ENCODE measurements at places on chromosomes 3 and 15.

DNA sequence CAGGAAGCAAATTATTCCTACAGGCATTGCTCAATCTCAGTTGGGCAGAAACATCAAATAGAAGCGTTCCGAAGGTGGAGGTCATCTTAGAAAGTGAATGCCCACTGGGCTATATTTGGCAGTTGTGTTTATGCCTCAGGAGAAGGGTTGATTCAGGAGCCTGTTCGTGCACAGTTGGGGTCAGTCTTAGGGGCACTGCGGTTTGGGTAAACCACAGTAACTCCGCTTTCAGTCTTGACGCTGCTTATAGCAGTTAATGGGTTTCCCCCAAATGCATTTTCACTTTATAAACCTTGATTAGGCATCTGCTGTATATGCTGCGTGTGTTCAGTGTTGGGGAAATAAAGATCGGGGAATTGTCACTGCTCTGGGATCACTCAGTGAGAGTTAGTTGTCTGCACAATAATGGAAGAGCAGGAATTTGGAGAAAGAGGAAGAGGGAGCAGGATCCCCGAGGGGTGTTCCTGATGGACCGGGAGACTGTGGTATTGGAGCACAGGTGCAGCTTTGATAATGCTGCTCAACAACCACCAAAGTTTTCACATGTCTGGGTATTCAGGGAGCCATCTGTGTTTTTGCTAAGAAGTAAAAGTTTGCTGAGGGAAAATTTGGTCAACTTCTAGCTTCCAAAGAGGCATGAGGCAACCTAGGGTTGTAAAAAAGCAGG is 124.3 kb upstream of the EIF1B start:
- DNase-seq = no peak

- no peak for DNase-seq
These were observed 264.7 kb upstream of the NECTIN3 start for GRCh38 chr3:110806924-110807323.

- DNase-seq = peak; percentile 2
These were observed 295.6 kb upstream of the RASGRP1 start for GRCh38 chr15:38860253-38860652.

DNA sequence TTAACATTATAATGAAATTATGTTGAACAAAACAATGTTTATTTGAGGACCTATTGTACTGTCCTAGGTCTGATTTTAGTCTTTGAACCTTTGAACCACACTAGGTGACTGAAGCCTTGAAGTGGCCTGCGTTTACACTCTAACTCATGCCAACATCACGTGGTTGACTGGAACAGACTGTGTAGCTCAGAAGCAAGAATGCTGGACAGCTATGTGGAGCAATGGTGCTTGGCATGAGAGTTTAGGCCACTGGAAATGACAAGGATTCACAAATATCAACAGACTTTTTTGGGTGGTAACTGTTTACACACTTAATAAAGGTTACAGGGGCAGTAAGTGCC is 391.5 kb downstream of the RAP2B start:
- DNase-seq = no peak

- DNase-seq = peak; percentile 32
These were observed 201.1 kb downstream of the NR1D2 start for GRCh38 chr3:24145981-24146822.

GRCh38 chr3:158384019-158384418 is 187.0 kb upstream of the MLF1 start:
- DNase-seq = no peak

- peak; percentile 25 for DNase-seq
These were observed 29.9 kb downstream of the IL5RA start for GRCh38 chr3:3080309-3080708.

- no peak for DNase-seq
These were observed 39.1 kb upstream of the GLCE start for GRCh38 chr15:69121198-69121828.

GRCh38 chr3:185114756-185115155 is 38.1 kb downstream of the C3orf70 start:
- DNase-seq = no peak

- DNase-seq = no peak
These were observed 192.7 kb downstream of the SUCLG2 start for GRCh38 chr3:67461667-67462142.

GRCh38 chr15:80171787-80172186 is 19.0 kb downstream of the FAH start:
- no peak for DNase-seq

Data from GM23338 (cell line).